Purkinje cell (primary cell): ENCODE measurements at places on chromosomes 1 and 21. TPM values are rescaled to one million over a fixed set of nuclear protein-coding genes. Genes with fewer than 3 reads are reported as not detected.

The AVPR1B gene
- not detected in 2 replicates for polyA plus RNA-seq

The ATP5IF1 gene
- 1,382 and 1,693 TPM in 2 replicates for polyA plus RNA-seq

The MFAP2 gene
- polyA plus RNA-seq = not detected in 2 replicates

The CCDC28B gene
- polyA plus RNA-seq = 6.1 and 21.0 TPM in 2 replicates

The MTMR11 gene
- 2.3 and 2.7 TPM in 2 replicates for polyA plus RNA-seq
